Esophagus squamous epithelium (tissue), 5 donors: ENCODE measurements at places on chromosomes 7 and 10. TPM values are rescaled to one million over a fixed set of nuclear protein-coding genes. Genes with fewer than 3 reads are reported as not detected.

DNA sequence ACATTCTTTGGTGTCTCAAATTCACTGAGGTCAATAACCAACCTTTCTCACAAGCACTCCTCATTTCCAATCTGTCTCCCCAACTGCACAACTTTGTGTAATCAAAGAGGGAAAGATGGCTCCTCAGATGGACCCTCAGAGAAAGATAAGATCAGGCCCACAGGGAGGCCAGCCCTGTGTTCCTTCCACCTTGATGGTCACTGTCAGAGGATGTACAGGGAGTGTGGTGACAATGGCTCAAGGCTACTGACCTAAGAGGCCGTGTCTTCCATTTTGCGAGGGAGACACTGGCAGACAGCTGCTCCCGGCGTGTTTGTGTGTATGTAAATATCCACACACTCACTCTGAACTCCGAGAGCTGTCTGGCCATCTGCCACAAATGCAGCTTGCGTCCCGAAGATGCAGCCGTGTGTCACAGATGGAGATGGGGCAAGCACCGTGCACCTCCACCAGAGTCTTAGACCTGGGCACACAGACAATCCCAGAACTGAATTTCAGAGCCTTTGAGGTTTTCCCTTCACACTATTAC is 712.1 kb upstream of the NRP1 start:
- no peak overlapping the region for H3K4me3 ChIP-seq
- no peak for DNase-seq
- H3K27me3 ChIP-seq = no peaks in the 10 kb centered on the region
- H3K27ac ChIP-seq = no peak overlapping the region

Gene PDE6C
- total RNA-seq = not detected

Gene GPR158
- not detected for total RNA-seq

DNA sequence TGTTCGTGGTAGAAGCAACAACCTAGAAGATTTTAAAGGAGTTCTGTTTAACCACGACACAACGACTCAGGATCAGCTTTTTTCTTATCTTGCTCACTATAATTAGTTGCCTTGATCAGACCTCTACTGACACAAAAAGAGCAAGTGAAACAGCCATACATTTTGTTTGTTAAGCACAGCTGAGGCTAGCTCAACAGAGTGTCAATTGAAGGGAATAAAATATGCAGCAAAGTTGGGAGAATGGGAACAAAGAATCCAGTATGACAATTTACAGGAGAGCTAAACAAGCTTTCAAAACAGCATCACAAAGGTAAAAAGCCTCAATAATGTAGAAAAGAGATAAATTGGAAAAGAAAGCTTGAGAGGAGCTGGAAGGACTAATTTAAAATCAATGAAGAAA is 40.5 kb upstream of the HERPUD2 start:
- no peaks in the 10 kb centered on the region for H3K4me1 ChIP-seq
- no peak overlapping the region for H3K4me3 ChIP-seq
- no peaks in the 10 kb centered on the region for H3K36me3 ChIP-seq
- H3K27ac ChIP-seq = no peak overlapping the region

- H3K4me3 ChIP-seq = no peak overlapping the region
- no peaks in the 10 kb centered on the region for H3K27me3 ChIP-seq
- no peaks in the 10 kb centered on the region for H3K36me3 ChIP-seq
Measured at GRCh38 chr10:119268871-119269506, 61.6 kb downstream of the GRK5 start.

Gene COL28A1
- 0.31 TPM for total RNA-seq

Gene SLC13A4
- 1.9 TPM for total RNA-seq

- H3K4me1 ChIP-seq = peaks cover 35% of the 10 kb centered on the region
- H3K27ac ChIP-seq = peak overlapping the region; percentile 79
- no peaks in the 10 kb centered on the region for H3K27me3 ChIP-seq
- DNase-seq = no peak
- H3K4me3 ChIP-seq = no peak overlapping the region
- no peaks in the 10 kb centered on the region for H3K36me3 ChIP-seq
Measured at GRCh38 chr10:10797513-10797912, 220.2 kb upstream of the CELF2 start.

DNA sequence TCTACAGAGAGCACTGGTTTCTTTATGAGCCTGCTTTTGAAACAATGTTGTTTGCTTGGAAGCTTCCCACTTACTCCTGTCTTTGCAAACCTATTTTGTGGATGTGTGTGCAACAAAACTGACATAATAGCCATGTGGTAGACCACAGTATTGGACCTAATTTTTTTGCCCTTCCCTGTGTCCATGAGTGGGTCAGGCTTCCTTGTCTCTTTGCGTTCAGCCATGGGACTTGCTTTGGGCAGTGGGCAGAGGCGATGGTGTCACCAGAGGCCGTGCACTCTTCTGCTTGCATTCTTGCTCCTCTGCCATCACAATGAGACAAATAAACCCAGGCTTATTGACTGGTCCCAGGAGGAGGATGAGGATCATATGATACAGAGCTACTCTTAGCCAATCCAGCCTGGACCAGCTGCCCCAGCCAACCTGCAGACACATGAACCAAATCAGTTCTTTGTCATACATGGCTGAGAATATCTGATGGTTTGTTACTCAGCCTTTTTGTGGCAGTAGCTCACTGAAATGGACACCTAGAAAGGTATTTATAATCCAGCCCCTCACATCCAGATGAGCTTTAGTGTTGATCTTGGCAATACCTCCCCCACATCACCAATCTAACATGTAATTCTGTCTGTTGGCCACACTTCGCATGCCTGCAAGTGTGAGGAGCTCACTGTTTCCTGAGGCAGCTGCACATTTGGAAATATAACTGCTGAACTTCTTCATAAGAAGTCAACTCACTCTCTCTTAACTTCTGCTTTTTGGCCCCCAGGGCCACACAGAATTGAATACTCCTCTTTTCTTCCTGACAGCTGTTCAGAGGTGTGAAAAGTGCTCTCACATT is 427.8 kb upstream of the ZMIZ1 start:
- H3K27me3 ChIP-seq = no peaks in the 10 kb centered on the region
- DNase-seq = no peak
- no peaks in the 10 kb centered on the region for H3K36me3 ChIP-seq
- no peak overlapping the region for H3K27ac ChIP-seq
- H3K4me1 ChIP-seq = no peaks in the 10 kb centered on the region

Gene IRF5
- total RNA-seq = 20.5 TPM

GRCh38 chr7:158649279-158649678 is 55.3 kb downstream of the NCAPG2 start:
- H3K4me1 ChIP-seq = no peaks in the 10 kb centered on the region
- H3K36me3 ChIP-seq = peaks cover 58% of the 10 kb centered on the region

Gene PRSS37
- not detected for total RNA-seq

Gene SFR1
- 9.3 TPM for total RNA-seq

- H3K4me1 ChIP-seq = no peaks in the 10 kb centered on the region
- no peaks in the 10 kb centered on the region for H3K36me3 ChIP-seq
- no peak overlapping the region for H3K4me3 ChIP-seq
- H3K27ac ChIP-seq = no peak overlapping the region
- no peaks in the 10 kb centered on the region for H3K27me3 ChIP-seq
Measured at GRCh38 chr7:3188946-3189345, 112.1 kb upstream of the SDK1 start.

Gene LIPK
- 3.3 TPM for total RNA-seq

- H3K36me3 ChIP-seq = no peaks in the 10 kb centered on the region
- peak within 1 kb of the TSS; percentile 86 for H3K27ac ChIP-seq
- peaks cover 7% of the 10 kb centered on the region for H3K4me1 ChIP-seq
- peak within 1 kb of the TSS; percentile 40 for H3K4me3 ChIP-seq
- no peak for DNase-seq
Measured at GRCh38 chr10:18140149-18140956, at the start of gene CACNB2. TSS of gene CACNB2 (plus strand) at chr10:18140424.

Gene ZWINT
- total RNA-seq = 43.1 TPM

- no peak overlapping the region for H3K4me3 ChIP-seq
- H3K4me1 ChIP-seq = peaks cover 24% of the 10 kb centered on the region
- no peak overlapping the region for H3K27ac ChIP-seq
- no peak for DNase-seq
- no peaks in the 10 kb centered on the region for H3K27me3 ChIP-seq
Measured at GRCh38 chr7:151046603-151047573, 1.4 kb upstream of the ASIC3 start.

DNA sequence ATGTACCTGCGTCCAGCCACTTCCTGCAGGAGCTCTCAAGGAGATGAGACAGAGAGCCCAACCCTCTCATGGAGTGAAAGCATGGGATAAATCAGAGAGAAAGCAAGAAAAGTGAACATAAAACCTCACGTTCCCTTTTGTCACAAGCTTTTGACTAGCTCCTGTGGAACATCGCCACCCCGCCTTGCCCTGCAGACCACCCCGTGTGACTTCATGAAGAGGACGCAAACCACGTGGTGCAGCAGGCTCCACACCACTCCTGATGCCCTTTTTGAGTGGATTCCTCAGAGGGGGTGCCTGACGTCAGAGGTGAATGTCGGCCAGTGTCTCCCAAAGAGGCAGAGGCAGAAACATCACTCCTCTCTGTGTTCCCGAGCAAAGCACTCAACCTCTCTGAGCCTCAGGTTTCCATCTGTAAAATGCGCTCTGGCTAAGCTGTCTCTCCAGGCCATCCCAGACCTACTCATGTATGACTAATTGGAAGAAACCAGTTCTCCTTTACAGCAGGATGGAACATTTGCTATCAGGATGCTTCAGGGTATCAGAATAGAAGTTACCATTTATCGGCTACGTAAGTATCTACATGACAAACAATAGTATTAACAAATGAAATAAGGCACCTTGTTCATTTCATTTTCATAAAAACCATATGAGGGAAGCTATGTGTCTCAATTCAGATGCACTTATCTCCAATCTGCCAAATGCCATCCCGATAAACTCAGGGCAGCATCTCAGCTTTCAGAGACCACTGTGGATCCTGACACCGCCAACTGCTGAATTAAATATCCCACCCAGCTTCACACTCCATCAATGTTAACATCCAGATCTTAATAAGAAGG is 5.3 kb downstream of the ZNF488 start:
- H3K4me3 ChIP-seq = no peak overlapping the region

- no peak overlapping the region for H3K4me3 ChIP-seq
- H3K4me1 ChIP-seq = no peaks in the 10 kb centered on the region
- DNase-seq = no peak
- H3K36me3 ChIP-seq = no peaks in the 10 kb centered on the region
- no peaks in the 10 kb centered on the region for H3K27me3 ChIP-seq
- H3K27ac ChIP-seq = no peak overlapping the region
Measured at GRCh38 chr10:124226271-124227054, 133.1 kb upstream of the CHST15 start.

DNA sequence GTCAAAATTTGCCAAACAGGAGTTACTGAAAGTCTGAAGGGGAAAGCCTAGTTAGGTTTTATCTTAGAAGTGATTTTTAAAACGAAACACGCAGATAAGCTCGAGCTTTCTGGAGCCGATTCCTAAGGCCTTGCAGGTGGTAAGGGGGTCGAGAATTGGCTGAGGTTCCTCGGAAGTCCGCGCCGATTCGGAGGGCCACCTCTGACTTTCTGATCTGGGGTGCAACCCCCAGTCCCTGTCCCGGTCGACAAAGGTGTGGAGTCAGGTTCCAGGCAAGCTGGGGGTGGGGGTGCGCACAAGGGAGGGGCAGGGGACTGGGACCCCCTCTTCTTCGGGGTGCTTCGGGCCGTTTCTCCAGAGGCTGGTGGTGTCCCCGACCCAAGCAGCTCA is 701 bp upstream of the CUL1 start:
- H3K4me3 ChIP-seq = peak overlapping the region; percentile 98
- DNase-seq = no peak
- H3K4me1 ChIP-seq = peaks cover 26% of the 10 kb centered on the region

- H3K4me1 ChIP-seq = peaks cover 35% of the 10 kb centered on the region
- DNase-seq = peak; percentile 25
- no peaks in the 10 kb centered on the region for H3K36me3 ChIP-seq
- peak overlapping the region; percentile 98 for H3K4me3 ChIP-seq
- H3K27me3 ChIP-seq = no peaks in the 10 kb centered on the region
Measured at GRCh38 chr7:77538281-77539212, 1.5 kb downstream of the PTPN12 start.

GRCh38 chr10:78843495-78843894 is 225.3 kb upstream of the ZMIZ1 start:
- DNase-seq = no peak
- H3K4me3 ChIP-seq = no peak overlapping the region
- no peak overlapping the region for H3K27ac ChIP-seq
- no peaks in the 10 kb centered on the region for H3K4me1 ChIP-seq
- no peaks in the 10 kb centered on the region for H3K36me3 ChIP-seq

DNA sequence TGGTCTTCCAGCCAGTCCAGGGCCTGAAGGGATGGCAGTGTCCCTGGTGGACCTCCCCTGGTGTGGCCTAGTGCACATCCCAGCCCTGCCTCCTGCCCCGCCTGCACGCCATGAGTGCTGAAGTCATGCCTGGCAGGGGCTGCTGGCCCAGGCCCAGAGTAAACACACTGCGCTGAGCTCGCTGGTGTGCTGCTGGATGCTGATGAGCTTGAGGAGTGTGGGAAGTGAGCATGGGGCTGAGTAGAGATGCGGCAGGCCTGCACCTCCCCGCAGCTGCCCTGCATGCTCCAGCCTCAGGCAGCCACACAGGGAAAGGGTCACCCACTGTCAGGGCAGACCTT is 43.2 kb downstream of the HTRA1 start:
- H3K4me1 ChIP-seq = peaks cover 5% of the 10 kb centered on the region
- H3K4me3 ChIP-seq = no peak overlapping the region
- no peaks in the 10 kb centered on the region for H3K36me3 ChIP-seq
- DNase-seq = no peak
- no peaks in the 10 kb centered on the region for H3K27me3 ChIP-seq

DNA sequence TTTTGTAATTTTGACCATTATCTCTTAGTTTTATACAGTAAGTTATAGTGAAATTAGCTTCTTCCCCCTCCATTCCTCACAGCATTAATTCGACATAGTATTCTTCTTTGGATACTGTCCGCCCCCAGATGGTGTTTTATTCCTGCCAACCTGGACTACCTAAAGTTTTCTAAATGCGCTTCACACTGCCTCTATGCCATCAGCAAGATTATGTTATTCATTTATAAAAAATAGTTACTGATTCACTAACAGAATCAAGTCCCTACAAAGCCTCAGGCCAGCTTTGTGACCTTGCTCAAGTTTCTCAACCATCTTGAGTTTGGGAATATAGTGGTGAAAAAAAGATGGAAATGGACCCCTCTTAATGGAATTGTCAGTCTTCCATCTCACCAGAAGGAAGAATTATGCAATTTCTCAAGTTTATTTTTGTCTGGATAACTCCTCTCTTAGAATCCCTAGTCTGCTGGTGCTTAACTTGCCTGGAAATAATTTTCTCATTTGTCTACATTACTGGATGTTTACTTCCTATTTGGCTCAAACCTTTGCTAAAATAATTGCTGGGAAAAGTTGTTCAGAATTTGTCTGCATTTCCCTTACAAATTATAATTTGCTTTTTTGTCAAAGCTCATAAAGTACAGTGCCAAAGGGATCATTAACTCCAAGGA is 16.7 kb upstream of the FGL2 start:
- H3K27me3 ChIP-seq = no peaks in the 10 kb centered on the region
- H3K4me3 ChIP-seq = no peak overlapping the region
- H3K4me1 ChIP-seq = no peaks in the 10 kb centered on the region
- no peaks in the 10 kb centered on the region for H3K36me3 ChIP-seq
- H3K27ac ChIP-seq = no peak overlapping the region
